ENCODE measurements at places on chromosomes 4 and X.

DNA sequence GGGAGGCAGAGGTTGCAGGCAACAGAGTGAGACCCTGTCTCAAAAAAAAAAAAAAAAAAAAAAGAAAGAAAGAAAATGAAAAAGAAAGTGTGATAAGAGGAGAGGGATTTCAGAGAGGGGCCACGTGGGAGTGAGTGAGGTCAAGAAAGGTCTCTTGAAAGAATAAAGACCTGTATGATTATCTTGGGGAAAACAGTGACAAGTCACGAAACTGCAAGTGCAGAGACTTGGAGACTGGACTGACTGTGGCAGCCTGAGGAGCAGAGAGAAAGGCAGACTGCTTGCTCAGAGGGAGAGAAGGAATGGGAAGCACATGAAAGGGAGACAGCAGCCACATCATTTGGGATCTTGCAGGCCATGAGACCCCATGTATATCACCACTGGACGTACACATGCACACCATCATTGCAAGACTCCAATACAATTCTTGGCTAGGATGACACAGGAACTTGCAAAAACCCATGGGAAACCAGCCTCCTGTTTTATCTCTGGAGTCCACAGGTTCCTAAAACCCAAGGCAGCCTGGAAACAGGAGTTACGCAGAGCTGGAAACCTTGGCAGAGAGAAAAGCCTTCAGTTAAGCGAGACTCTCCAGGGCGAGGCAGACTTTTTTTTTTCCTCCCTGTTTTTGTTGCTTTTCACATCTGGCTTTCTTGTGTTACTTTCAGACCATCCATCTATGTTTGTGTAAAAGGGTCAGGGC is 207.0 kb upstream of the TBL1X start:
- DNase-seq: no peak

DNA sequence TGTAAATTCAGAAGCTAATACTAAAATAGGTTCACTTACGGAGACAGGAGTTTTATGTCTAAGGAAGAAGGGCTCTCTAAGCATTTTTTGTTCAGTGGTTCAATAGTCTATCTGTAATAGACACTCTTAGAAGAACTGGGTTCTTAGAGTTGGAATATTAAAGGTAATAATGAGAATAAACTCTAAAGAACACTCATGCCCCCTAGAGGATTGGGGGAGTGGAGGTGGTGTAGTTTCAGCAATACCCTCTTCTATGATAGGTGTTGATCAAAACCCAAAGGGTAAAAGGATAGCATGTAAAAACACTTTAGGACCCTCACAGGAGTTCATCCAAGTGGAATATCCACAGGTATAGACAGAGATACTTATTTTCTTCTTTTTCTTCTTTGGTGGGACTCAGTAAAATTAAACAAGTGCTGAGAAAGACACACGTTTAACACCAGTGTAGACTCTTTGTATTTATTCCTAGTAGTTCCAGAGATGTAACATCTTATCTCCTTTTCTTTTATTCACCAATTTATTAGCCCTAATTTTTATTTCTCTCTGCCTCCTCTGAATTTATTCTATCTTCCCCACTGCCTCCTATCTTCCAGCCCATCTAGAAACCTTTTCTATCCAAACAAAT is 25.7 kb upstream of the MND1 start:
- peak; percentile 70 for DNase-seq

DNA sequence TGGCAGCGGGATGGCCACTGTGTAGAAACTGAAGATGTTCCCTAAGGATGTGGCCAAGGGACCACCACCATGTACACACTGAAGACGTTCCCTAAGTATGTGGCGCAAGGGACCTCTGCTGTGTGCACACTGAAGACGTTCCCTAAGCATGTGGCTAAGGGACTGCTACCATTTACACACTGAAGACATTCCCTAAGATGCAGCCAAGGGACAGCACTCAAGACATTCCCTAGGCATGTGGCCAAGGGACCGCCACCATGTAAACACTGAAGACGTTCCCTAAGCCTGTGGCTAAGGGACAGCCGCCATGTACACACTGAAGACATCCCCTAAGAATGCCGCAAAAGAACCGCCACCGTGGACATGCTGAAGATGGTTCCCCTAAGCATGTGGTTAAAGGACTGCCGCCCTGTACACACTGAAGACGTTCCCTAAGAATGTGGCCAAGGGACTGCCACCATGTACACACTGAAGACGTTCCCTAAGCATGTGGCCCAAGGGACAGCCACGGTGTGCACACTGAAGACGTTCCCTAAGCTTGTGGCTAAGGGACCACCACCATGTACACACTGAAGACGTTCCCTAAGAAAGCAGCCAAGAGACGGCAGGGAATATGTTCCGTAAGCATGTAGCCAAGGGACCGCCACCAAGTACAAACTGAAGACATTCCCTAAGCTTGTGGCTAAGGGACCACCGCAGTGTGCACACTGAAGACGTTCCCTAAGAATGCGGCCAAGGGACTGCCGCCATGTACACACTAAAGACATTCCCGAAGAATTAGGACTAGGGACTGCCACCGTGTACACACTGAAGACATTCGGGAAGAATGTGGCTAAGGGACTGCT is 43.3 kb downstream of the DHRSX start:
- no peak for DNase-seq

- no peak for DNase-seq
Observed at GRCh38 chrX:44240036-44240435, 103.4 kb downstream of the EFHC2 start.

DNA sequence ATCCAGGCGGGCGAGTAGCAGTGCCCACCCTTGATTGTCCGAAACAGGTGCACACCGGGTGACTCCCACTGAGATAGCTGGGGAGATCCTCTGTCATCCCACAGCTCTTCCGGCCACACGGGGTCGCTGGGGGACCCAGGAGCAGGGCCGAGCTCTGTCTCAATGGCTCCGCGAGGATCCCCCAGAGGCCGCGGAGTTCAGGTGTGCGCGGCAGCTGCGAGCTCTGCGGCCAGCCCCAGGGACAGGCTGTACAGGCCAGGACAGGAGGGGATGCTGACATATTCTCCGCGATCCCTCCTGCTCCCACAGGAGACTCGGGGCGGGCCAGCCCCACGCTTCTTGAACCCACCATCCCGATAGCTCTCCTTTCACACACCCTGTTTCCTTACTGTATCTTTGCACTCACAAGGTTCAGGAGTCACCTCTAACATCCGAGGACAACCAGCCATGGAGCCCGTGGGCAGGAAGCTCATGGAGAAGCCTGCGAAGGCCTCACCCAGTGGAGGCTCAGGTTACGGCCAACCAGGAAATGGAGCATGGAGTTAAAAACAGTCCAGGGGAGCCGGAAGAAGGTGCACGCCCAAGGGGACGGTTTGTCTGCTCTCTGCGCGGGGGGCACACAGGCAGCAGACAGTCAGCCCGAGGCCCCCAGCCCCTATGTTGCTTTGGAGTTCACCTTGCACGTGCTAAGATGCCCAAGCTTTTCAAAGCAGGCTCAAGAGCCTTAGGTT is 77.9 kb upstream of the AMELX start:
- DNase-seq: no peak

DNA sequence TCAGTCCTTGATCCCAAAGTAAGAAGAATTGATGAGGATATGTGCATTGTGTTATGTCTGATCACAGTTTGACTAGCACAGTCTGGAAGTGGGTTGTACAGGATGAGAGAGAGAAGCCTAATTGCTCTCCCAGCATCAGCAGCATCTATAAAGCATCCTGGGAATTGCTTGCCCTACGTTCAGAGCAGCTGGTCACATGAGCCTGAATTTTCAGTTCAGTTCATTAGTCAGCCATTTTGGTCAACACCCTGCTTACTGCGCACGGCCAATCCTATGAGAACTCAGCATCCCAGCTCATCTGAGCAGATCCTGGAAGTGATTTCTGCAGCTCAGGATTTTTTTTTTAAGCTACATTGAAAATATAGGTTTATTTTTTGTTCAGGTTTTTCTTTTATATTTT is at the start of gene RUFY3:
RUFY3 (plus strand) TSS at position 218 of the 400 bp plus-strand sequence. CDS start 610 bp downstream, outside the sequence.
- peak; percentile 96 for DNase-seq

GRCh38 chrX:69317721-69318120 is 152.5 kb upstream of the PJA1 start:
- DNase-seq: no peak

GRCh38 chr4:112214390-112215264 is 17.0 kb upstream of the AP1AR start:
- peak; percentile 54 for DNase-seq

GRCh38 chr4:25676221-25676620 is 20.6 kb downstream of the SLC34A2 start:
- DNase-seq: no peak

GRCh38 chrX:151240237-151240636 is 63.9 kb downstream of the GPR50 start:
- DNase-seq: no peak

DNA sequence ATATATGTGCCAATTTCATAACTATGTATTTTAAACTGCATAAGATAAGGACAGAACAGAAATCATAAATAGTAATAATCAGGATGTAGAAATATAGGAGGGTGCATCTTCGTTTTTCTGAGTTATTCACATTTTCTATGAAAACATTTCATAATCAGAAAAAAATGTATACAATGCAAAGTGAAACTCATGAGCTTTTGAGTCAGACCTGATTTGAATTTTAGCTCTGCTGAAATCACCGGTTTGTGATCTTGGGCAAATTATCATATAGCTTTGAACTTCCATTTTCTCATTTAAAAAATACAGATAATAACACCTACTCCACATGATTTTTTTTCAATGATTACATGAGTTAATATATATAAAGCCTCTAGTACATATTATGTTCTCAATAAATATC is 106.9 kb downstream of the KDR start:
- DNase-seq: no peak

DNA sequence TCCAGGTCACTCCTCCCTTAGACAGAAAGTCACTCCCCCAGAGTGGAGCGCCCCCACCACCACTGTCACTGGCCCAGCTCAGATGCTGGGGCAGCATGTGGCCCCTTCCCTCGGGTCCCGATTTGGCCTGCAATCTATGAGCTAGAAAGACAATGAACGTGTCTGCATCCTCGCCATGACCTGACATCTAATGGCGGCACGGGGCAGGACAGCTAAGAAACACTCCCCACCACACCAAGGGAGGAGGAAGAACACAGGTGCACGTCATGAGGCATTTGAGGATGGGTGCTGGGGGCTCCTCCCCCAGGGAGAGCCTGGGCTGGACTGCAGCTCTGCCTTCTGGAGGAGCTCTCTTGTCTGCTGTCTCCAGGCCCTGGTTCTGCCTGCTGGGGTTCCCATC is 8.7 kb downstream of the RNF212 start:
- DNase-seq: no peak

DNA sequence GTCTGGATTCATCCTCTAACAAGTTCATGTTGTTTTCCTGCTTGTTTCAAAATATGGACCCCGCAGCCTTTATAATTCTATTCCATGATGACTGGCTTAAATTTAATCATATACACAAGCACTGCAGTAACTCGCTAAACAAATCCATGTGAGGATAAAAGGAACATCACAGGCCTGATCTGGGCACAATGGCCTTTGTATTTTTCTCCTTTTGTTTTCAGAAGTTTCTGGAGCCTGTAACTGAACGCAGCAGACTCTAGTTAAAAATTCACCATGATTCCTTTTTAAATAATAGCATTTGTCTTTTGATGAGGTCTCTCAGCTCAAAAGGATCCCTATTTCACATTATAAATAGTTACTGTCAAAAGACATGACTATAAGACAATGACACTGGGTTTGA is 30.2 kb upstream of the TMEM184C start:
- DNase-seq: no peak

DNA sequence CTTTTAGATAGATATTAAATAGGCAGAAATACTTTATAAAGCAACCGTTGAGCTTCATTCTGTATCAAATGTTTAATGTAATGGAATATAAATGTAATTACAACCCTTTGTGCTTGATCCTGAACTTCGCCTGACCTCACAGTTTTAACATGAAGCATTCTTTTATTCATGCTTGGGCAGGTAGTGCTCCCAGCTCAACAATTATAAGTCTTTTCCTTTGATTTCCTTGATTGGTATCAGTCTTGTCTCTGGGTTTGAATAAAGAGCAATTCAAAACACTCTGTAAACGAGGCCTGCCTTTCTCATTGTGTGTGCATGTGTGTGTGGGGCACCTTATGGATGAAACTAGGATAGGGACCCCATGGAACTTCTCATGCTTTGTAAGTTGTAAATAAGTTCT is 6.8 kb downstream of the METAP1 start:
- DNase-seq: no peak

DNA sequence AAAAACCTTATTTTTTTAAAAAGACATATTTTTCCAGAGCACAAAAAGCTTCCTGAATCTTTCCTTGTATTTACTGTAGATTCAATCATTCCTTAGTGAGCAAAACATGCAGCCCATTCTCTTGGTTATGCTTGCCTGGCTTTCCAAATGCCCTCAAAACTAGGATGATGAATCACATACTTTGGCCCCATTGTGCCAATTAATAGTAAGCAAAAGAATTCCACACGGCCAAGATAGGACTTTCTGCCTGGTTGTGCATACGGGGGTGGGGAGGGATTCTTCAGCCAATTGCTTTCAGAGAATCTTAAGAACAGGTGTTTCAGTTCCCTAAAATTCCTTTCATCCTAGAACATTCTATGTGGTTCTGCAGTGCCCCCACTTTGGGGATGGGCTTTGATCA is 7.0 kb downstream of the RAI2 start:
- DNase-seq: no peak

GRCh38 chrX:45783002-45783401 is 582.3 kb upstream of the DIPK2B start:
- DNase-seq: no peak

DNA sequence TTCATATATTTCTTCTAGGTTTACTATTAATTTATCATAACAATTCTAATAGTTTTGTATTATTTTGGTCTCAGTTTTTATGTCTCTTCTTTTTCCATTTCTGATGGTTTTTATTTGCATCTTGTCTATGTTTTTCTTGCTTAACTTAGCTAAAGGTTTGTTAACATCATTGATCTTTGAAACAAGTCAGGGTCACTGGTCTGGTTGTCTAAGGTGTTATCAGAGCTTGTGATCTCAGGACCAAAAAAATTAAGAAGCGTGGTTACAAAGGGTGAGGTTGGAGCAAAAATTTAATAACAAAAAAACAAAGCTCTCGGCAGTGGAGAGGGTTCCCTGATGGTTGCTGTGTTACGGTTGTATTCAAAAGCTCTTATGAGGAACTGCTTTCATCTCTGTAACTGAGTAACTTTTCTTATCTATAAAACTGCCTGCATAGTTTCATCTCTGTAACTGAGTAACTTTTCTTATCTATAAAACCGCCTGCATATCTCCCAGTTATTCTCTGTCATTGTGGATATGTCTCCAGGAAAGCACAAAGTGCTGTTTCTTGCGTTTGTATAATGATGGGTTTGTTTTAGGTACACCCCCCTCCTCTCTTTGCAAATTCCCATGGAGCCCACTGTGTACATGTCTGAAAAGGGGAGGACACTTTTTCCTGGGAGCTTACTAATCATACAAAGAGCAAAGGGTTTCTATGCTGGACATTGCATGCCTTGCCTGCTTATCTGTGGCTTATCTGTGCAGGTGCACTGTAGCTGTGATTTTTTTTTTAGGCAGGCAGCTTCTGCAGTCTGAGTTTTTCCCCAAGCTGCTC is 62.4 kb upstream of the UGT2B15 start:
- no peak for DNase-seq

- DNase-seq: peak; percentile 50
Observed at GRCh38 chr4:30718021-30718542, 2.1 kb upstream of the PCDH7 start.

- DNase-seq: no peak
Observed at GRCh38 chr4:146315184-146315583, 100.8 kb downstream of the REELD1 start.

Data from cardiac fibroblast (primary cell).